Endothelial cell (in vitro differentiated cells): ENCODE measurements at places on chromosomes 1 and 21.

DNA sequence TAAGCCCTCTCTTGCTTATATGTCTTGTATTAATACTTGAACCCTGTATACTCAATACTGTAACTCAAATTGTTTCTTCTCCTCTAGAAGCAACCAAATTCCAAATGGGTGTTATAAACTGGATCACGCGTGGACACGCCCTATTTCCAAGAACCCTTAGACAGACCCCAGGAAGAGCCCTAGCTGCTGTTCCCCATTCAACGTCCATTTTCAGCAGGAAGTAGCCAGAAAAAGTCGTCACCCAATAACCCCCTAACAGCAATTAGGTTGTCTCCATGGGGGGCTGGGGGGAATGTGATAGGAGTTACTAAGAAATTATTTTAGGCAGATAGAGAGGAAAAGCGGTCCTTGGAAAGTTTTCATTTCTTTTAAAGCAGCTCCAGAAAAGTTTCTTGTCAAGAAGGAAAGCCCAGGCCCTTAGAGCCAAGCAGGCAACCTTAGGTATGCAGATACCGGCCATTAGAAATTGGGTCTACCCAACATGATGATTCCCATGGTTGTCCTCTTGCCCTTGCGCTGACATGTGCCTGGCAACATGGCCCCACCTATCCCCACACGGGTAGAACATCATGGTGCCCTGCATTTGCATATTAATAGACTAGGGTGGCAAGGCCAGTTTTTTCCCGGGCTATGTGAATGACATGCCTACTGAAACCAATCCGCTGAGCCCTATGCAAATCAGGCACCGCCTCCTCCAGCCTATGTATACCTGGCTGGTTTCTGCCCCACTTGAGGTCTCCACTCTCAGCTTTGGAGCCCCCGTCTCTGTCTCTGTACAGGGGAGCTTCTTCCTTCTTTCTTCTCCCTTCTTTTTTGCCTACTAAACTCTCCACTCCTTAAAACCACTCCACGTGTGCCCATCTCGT lies 4.0 kb upstream of the CD46 start:
- DNase-seq: no peak

- no peak for DNase-seq
Observed at GRCh38 chr1:9758559-9759121, 65.1 kb downstream of the CLSTN1 start.

DNA sequence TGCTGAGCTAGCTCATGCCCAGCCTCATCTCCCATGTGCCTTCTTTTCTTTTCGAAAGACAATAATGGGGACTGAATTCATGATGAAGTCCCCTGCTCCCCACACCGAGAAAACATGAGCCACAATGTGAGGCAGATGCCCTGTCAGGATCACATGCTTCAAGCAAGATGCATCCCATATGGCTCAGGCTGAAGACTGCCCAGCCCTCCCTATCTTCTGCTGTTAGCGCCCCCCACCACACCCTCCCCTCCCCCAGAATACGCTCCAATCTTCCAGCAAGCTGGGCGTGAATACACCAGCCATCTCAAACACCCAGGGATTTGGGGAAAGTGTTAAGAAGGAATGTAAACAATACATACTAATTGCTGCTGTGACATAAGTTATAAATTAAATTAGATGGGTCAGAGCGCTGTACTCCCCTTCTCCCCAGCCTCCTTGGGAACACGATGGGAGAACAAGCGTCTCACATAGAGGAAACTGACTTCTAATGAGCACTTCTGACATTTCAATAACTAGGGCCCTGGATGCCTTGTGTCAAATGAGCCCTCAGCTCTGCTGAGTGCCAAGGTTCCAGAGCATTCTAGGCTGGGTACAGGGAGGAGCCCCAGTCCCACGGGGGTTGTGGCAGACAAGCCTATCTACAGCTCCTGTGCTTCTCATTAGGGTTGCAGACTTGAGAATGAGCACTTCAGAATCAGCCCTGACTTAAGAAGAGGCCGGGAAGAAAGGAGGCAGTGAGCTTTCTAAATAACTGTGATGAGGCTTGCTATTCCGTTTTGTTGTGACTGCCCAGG lies 55.6 kb downstream of the TNR start:
- no peak for DNase-seq

DNA sequence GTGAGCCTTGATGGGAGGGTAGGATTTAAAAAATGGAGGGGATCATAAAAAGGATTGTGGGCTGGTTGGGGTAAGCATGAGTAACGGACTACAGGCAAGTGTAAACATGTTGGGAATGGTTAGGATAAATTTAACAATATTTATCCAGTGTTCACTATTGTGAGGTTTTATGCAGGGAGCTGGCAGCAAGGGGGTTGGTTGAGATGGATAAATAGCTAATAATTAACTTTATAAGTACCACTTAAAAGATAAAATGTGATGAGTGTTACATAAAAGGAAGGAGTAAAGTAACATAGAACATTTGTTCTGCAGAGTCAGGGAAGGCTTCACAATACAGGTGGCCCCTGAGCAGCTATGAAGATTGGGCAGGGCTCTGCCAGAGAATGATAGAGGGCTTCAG lies 109.0 kb downstream of the NGF start:
- no peak for DNase-seq

GRCh38 chr1:183461350-183461749 lies 10.9 kb upstream of the SMG7 start:
- no peak for DNase-seq

GRCh38 chr1:244350027-244350426 lies 101.7 kb downstream of the ADSS2 start:
- DNase-seq: no peak

- DNase-seq: peak; percentile 50
Observed at GRCh38 chr1:5991381-5992025, 722 bp downstream of the NPHP4 start.

GRCh38 chr1:113934511-113935055 lies 5.5 kb downstream of the HIPK1 start:
- no peak for DNase-seq

- DNase-seq: no peak
Observed at GRCh38 chr1:232033285-232033684, 406.7 kb downstream of the DISC1 start.

DNA sequence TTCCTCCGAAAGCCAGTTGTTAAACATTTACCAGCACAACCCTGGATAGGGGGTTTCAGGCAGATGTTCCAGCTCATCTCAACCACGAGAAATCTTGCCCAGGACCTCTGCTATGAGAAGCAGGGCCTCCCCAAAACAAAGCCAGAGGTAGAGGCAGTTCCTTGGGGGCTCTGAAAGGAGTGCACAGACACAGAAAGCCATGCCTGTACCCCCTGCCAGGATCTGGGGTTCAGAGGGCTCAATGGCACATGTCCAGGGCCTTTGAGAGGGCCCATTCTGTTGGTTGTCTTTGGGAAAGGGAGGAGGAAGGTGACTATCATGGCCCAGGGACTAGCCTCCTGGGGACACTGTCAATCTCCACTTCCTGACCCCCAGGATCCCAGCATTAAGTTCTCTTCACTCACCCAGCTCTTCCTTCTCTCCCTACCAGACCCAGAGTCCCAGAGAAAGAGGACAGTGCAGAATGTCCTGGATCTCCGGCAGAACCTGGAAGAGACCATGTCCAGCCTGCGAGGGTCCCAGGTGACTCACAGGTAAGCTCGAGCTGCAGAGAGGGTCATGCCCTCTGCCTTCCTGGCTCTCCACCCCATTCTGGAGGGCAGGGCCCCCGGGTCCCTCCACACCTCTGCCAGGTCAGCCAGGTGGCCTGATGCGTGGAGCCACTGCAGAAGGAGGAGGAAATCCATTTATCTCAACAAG lies 116.4 kb upstream of the IPO9 start:
- no peak for DNase-seq

DNA sequence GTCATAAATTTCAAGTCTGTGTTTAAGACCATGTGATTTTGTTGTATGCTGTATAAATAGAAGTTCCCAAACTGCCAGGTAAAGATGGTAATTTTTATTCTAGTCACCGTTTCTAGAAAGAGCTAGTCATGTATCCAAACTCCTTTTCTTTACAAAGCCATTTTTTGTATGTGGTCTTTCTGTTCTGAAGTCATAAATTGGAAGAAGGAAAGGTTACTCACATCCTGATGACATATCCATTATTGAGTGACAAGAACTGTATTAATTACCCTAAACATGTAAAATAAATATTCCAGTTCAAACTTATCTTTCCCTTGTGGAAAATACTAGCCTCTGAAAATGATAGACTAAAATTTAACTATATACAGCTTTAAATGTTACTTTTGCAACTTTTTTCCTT lies 104.7 kb downstream of the POFUT2 start:
- DNase-seq: no peak

DNA sequence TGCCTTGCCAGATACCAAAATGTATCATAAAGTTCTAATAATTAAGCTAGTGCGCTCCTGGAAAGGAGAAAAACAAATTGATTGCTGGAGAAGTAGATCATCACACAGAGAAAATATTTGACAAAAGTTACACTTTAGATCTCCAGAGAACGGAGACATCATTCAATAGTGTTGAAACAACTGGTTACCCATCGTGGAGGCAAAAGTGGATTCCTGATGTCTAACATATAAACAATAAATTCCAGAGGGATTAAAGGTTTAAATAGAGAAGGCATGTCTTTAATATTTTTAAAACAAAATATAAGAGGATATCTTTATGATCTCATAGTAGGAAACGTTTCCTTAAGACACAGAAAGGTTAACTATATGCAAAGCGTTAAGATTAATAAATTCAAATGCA lies 41.0 kb downstream of the NRIP1 start:
- no peak for DNase-seq
